ENCODE measurements at places on chromosomes 5 and 9. TPM values are rescaled to one million over a fixed set of nuclear protein-coding genes. Genes with fewer than 3 reads are reported as not detected.

Gene GRXCR2
- not detected for total RNA-seq

DNA sequence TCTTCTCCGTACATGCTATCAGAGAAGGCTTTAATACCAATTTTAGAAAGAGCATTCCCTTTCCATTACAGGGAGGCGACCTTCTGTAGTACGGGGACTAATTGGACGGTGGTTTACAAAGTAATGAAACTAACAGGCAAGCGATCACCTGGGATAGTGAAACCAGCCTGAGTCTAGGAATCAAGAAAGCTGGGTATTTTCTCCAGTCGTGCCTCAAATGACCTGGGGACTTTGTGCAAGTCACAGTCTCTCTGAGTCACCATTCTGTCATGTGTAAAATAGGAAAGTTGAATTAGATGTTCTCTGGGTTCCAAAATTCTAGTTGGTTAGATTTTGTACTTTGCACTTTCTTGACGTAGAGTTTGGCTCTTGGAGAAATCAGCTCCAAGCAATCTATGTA lies 22.7 kb upstream of the SSBP2 start:
- H3K4me1 ChIP-seq: peaks cover 7% of the 10 kb centered on the region
- no peak overlapping the region for H3K27ac ChIP-seq
- no peak for DNase-seq
- no peak overlapping the region for H3K4me3 ChIP-seq
- no peaks in the 10 kb centered on the region for H3K36me3 ChIP-seq
- no peaks in the 10 kb centered on the region for H3K27me3 ChIP-seq

Gene C5orf52
- total RNA-seq: not detected

DNA sequence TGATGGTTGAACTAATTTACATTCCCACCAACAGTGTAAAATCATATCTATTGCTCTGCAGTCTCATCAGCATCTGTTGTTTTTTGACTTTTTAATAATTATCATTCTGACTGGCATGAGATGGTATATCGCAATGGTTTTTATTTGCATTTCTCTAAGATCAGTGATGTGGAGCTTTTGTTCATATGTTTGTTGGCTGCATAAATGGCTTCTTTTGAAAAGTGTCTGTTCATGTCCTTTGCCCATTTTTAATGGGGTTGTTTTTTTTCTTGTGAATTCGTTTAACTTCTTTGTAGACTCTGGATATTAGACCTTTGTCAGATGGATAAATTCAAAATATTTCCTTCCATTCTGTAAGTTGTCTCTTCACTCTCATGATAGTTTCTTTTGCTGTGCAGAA lies 115.2 kb upstream of the CDH12 start:
- no peak for DNase-seq
- no peak overlapping the region for H3K4me3 ChIP-seq
- no peaks in the 10 kb centered on the region for H3K4me1 ChIP-seq
- no peaks in the 10 kb centered on the region for H3K27me3 ChIP-seq

Gene FRRS1L
- not detected for total RNA-seq

Gene CDX1
- total RNA-seq: not detected

DNA sequence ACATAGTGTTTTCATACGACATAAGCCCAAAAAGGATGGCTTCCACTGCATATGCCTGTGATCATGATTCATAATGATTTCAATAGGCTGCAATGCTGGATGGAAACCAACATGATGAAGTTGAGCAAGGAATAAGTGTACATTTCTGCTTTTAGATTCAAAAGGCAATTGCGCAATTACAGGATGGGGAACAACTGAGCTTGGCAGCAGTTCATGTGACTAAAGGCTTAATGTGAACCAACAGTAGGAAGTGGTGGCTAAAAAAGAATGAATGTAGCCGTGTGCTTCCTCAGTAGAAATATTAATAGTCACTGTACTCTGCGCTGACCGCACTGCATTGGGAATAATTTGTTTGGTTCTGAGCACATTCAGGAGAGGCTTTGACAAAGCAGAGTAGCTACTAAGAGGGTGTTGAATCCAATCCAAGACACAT lies 51.2 kb downstream of the SLC1A3 start:
- DNase-seq: no peak
- no peaks in the 10 kb centered on the region for H3K36me3 ChIP-seq
- H3K27ac ChIP-seq: no peak overlapping the region
- no peak overlapping the region for H3K4me3 ChIP-seq
- peaks cover 3% of the 10 kb centered on the region for H3K27me3 ChIP-seq

- peaks cover 9% of the 10 kb centered on the region for H3K27me3 ChIP-seq
- H3K27ac ChIP-seq: no peak overlapping the region
- H3K4me1 ChIP-seq: no peaks in the 10 kb centered on the region
- H3K4me3 ChIP-seq: no peak overlapping the region
Measured at GRCh38 chr9:88033359-88033702, 59.0 kb upstream of the CDK20 start.

Gene RASGRF2
- 39.8 TPM for total RNA-seq

- DNase-seq: no peak
- no peaks in the 10 kb centered on the region for H3K27me3 ChIP-seq
- H3K27ac ChIP-seq: no peak overlapping the region
- H3K4me3 ChIP-seq: no peak overlapping the region
Measured at GRCh38 chr5:112317866-112318265, 101.2 kb downstream of the EPB41L4A start.

Gene MEF2C
- 4.2 TPM for total RNA-seq
